Esophagus muscularis mucosa (tissue), 4 donors: ENCODE measurements at places on chromosomes 2 and 18. TPM values are rescaled to one million over a fixed set of nuclear protein-coding genes. Genes with fewer than 3 reads are reported as not detected.

- H3K4me1 ChIP-seq: no peaks in the 10 kb centered on the region
- H3K36me3 ChIP-seq: no peaks in the 10 kb centered on the region
- no peak overlapping the region for H3K4me3 ChIP-seq
- DNase-seq: no peak
- no peak overlapping the region for H3K27ac ChIP-seq
- no peaks in the 10 kb centered on the region for H3K27me3 ChIP-seq
Observed at GRCh38 chr2:75007819-75008218, 49.4 kb downstream of the POLE4 start.

The GALNT5 gene
- total RNA-seq: 0.13 TPM

DNA sequence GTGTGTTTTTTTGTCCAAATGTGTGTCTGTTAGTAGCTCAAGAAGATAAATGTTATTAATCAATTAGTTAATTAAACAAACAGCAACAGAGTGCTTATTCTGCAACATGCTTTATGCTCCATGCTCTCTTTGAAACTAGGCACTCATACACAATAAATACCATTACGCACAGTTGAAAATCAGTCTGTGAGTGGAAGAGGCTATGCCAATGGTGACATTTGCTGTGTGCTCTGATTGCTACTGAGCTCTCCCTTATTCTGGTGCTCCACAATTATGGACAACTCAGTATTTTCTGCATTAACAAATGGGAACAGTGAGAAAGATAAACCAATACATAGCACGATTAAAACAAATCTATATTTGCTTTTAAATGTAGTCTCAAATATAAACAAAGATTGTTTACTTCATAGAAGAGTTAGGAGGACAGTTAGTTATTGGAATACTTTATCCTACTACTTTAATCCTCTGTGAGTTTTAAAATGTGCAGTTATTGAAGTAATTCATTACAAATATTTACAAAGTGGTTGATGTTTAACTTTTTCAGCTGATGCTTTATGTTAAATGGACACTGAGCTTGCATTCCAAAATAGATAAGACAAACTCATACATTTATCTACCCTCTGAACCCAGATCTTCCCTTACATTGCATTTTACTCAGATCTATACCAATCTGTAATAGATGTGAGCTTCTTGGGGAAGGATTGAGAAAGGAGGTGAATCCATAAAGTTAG is 55.3 kb downstream of the NXPH2 start:
- H3K4me1 ChIP-seq: no peaks in the 10 kb centered on the region
- no peaks in the 10 kb centered on the region for H3K36me3 ChIP-seq
- no peak overlapping the region for H3K4me3 ChIP-seq
- no peak for DNase-seq
- H3K27me3 ChIP-seq: no peaks in the 10 kb centered on the region

DNA sequence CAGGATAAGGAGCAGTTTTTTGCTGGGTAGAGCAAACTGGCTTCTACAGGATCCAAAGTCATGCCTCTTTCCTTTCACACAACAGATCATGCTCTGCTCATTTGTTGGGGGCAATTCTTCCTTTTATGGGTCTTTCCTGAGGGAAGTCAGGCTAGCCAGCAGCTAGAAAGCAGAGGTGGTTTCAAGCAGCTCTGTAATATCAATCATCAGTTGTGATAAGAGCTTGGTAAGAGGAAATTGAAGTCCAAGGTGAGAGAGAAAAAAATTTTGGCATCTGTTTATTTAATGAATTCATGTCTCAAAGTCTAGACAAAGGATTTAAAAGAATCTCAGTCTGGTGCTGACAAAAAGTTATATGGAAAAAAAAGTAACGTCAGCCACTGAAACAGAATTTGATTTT is 6.2 kb downstream of the TMEM87B start:
- no peak overlapping the region for H3K4me3 ChIP-seq
- H3K4me1 ChIP-seq: peaks cover 24% of the 10 kb centered on the region
- no peak for DNase-seq
- H3K36me3 ChIP-seq: peaks cover 4% of the 10 kb centered on the region

The LRP1B gene
- total RNA-seq: 0.71 TPM

DNA sequence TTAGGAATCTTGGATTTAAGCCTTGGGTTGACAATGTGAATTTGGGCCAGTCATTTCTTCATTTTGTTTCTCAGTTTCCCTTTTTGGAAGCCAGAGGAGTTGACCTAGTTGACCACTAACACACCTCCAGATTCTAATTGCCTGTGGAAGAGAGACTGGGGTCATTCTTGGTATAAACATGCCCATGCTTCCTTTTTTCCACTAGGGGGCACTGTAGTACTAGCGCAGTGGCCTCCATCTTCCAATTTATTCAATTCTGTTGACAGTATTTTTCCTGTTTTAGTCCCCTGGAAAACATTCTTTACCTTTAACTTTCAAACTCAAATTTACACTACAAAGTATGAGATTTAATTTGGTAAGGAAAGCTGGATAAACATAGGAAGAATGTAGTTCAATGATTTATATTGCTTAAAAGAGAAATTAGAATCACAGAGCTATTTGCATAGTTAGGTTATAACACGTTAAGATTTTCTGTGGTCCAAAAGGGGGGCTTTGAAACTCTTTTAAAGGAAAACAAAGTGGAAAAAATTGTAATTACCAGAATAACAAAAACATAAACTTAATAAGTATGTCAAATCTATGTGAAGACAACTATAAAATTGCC is 57.5 kb upstream of the AGPS start:
- no peak overlapping the region for H3K4me3 ChIP-seq
- peaks cover 17% of the 10 kb centered on the region for H3K4me1 ChIP-seq
- DNase-seq: no peak
- H3K27me3 ChIP-seq: no peaks in the 10 kb centered on the region

GRCh38 chr2:15651367-15651727 is 59.7 kb downstream of the DDX1 start:
- no peaks in the 10 kb centered on the region for H3K36me3 ChIP-seq
- no peak for DNase-seq
- H3K4me1 ChIP-seq: peaks cover 4% of the 10 kb centered on the region
- H3K4me3 ChIP-seq: no peak overlapping the region

GRCh38 chr18:12014521-12015415 is 33.5 kb downstream of the IMPA2 start:
- peaks cover 16% of the 10 kb centered on the region for H3K36me3 ChIP-seq
- no peak for DNase-seq
- peak overlapping the region; percentile 82 for H3K27ac ChIP-seq
- no peaks in the 10 kb centered on the region for H3K27me3 ChIP-seq

The AMER3 gene
- total RNA-seq: not detected

GRCh38 chr2:113974727-113975126 is 84.8 kb downstream of the ACTR3 start:
- H3K4me1 ChIP-seq: peaks cover 9% of the 10 kb centered on the region
- DNase-seq: no peak

- H3K4me1 ChIP-seq: no peaks in the 10 kb centered on the region
- no peaks in the 10 kb centered on the region for H3K27me3 ChIP-seq
- H3K4me3 ChIP-seq: no peak overlapping the region
Observed at GRCh38 chr2:122883849-122884248, 1128.4 kb downstream of the TSN start.

DNA sequence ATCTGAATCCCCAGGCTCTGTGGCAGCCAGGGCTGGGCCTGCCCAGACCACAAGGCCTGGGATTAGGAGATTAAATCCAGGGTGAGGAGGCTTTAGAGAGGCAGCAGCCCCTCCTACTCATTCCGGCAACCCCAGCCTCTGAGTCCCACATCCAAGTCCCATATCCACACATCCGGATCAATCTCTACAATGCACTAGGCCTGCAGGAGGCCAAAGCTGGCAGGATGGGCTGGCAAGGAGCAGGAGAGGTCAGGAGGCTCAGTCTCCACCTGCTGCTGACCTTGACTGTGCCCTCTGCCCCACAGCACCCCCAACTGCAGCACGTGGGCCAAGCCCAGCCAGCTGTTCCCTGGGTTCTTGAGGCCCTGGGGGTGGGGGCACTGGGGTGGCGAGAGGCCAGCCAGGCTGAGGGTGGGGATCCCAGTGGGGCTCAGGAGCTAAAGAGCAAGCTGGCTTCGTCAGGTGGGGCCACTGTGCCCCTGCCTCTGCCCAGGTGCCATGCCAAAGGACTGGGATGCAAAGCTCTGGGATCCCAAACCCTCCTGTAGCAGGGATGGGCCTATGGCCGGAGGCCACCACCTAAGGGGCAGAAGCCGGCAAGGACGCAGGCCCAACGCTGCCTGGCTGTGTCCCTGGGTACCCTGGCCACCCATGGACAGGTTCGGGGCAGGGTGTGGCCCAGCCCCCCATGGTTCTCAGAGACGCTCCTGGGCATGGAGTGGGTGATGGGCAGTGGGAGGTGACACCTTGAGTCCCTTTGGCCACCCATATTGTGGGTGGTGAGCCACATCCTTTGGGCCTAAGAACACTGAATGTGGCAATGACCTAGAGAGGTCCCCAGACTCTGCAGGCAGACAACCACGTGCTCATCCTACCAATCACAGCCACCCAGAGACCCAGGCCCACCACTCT is 3.2 kb downstream of the KIF1A start:
- peaks cover 27% of the 10 kb centered on the region for H3K4me1 ChIP-seq
- no peak overlapping the region for H3K4me3 ChIP-seq
- H3K27ac ChIP-seq: no peak overlapping the region

DNA sequence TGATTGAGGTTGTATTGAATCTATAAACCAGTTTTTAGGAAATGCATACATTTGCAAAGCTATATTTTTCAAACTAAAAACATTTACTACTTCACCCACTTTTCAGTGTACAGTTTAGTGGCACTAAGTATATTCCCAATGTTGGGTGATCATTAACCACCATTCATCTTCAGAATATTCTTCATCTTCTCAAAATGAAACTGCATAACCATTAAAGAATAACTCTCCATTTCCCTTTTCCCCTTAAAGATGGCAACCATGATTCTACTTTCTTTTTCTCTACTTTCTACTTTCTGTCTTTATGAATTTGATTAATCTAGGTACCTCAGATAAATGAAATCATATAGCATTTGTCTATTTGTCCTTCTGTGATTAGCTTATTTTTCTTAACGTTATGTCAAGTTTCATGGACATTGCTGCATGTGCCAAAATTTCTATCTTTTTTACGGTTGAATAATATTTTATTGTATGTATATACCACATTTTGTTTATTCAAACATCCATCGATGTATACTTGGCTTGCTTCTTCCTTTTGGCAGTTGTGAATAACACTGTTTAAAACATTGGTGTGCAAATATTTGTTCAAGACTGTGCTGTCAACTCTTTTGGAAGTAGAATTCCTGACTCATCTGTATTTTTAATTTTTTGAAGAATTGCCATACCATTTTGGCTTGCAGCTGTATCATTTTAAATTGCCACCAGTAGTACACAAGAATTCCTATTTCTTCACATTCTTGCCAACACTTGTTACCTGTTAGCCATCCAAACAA is 104.9 kb downstream of the RPRM start:
- no peak overlapping the region for H3K4me3 ChIP-seq
- no peak overlapping the region for H3K27ac ChIP-seq
- no peaks in the 10 kb centered on the region for H3K4me1 ChIP-seq
- H3K36me3 ChIP-seq: no peaks in the 10 kb centered on the region

DNA sequence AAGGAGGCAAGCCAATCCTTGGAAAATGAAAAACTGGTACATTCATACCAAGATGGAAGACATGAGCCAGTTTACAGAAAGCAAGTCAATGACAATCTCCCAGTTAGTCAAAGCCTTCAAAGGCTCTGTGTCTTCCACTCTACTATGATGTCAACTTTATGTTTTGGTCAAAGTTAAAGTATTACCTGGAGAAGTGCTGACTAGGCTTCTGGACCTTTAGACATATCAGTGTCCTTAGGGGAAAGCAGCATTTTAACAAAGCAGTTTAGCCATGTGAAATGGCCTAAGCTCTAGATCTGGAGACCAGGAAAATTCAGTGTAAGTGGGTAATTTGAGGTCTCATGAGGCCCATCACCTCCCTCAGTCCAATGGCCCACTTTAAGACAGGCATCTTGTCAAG is 30.8 kb downstream of the AAK1 start:
- no peak for DNase-seq
- no peaks in the 10 kb centered on the region for H3K27me3 ChIP-seq
- no peaks in the 10 kb centered on the region for H3K36me3 ChIP-seq
- H3K4me1 ChIP-seq: peaks cover 9% of the 10 kb centered on the region
- H3K27ac ChIP-seq: no peak overlapping the region

The LOXL3 gene
- total RNA-seq: 7.1 TPM

The FAM110C gene
- total RNA-seq: 1.2 TPM

- H3K4me1 ChIP-seq: no peaks in the 10 kb centered on the region
- no peaks in the 10 kb centered on the region for H3K36me3 ChIP-seq
- H3K27me3 ChIP-seq: no peaks in the 10 kb centered on the region
- H3K4me3 ChIP-seq: no peak overlapping the region
- peak; percentile 77 for DNase-seq
- H3K27ac ChIP-seq: no peak overlapping the region
Observed at GRCh38 chr2:75023666-75024455, 65.4 kb downstream of the POLE4 start.

DNA sequence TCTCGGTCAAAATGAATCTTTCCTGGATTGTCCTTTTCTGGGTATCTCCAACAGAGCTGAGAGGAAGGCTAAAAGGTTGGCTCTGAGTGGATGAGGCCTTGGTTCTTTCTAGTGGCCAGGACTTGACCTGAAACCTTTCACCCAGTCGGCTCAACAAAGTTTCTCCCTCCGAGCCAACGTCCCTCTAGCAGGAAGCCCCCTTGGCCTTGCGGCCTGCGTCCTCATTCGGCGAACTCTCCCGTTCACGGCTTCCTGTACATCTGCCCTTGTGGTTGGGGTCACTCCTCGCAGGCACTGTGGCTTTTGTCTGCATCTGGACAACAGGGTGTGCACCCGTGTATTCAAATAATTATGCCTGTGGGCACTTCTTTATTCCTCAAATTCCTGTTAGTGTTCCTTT is 9.4 kb upstream of the SIX3 start:
- no peak overlapping the region for H3K4me3 ChIP-seq
- no peak for DNase-seq
- no peak overlapping the region for H3K27ac ChIP-seq
- H3K27me3 ChIP-seq: no peaks in the 10 kb centered on the region
